GM03348 (cell line): ENCODE measurements at places on chromosomes 3 and 15.

DNA sequence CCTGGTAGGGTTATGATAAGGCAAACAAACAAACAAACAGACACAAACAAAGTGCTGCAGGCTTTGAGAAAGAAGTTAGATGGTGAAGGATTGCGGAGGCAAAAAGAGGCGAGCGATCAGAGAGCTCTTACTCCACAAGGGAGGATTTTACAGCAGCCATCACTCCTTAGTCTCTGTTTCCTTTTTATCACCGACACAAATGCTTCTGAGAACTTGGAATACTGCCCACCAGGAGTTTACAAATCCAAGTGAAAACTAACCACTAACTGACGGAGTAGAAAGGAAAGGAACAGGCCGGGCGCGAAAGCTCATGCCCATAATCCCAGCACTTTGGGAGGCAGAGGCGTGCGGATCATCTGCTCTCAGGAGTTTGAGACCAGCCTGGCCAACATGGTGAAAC lies 35.6 kb upstream of the GPR160 start:
- DNase-seq, result no peak

DNA sequence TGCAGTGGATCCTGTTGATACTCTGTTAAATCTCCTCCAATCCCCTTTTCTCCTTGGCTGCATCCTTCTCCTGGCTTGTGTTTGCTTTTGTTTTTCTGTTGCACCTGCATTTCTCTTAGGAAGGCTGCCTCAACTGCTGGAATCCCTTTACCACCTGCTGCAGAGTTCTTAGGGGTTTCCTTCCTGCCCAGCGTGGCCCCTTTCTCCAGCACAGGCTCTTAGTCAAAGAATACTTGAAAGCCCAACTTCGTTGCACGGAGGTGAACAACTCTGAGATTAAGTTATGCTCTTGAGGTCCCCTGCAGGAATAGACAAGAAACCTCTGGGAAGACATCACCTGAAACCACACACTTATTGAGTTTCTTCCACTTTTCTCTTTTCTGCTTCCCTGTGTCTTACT lies 121.6 kb upstream of the GRM7 start:
- no peak for DNase-seq

- peak; percentile 63 for DNase-seq
Measured at GRCh38 chr3:120615847-120616609, 19.9 kb downstream of the NDUFB4 start.

- no peak for DNase-seq
Measured at GRCh38 chr15:91067036-91067435, 33.0 kb upstream of the SV2B start.

DNA sequence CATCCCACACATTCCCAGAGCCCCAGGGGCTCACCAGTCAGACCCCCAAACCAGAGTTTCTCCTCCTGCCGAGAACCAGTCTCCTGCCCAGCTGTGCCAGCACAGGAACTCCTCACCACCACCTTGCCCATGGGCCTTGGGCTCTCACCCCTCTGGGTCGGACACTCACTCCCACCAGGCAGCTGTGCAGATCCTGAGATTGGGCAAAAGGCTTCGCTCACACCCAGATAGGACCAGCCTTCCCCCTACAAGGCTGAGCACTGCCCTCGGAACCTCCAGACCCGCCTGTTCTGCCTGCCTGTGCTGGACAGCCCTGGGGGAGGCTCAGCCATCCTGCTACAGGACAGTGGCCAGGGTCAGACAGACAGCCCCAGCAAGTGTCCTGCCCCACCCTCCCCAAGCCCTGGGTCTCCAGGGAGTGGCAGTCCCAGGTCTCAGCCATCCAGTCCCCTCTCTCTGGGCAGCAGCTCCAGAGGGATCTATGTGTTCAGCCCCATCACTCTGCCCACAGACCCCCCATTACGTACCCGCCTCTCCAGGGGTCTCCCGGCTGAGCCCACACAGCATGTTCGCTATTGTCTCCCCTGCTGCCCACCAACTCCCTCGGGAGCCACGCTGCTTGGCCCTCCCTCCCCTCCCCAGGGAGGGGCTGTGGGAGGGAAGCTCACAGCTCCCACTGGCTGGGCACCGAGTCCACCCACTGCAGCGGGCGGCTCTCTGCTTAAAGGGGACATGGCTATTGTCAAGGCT lies at the start of gene GRIP2:
Gene GRIP2 (minus strand): TSS at position 601 of the 750 bp plus-strand sequence. CDS start 34 bp downstream, at position 567.
- no peak for DNase-seq

DNA sequence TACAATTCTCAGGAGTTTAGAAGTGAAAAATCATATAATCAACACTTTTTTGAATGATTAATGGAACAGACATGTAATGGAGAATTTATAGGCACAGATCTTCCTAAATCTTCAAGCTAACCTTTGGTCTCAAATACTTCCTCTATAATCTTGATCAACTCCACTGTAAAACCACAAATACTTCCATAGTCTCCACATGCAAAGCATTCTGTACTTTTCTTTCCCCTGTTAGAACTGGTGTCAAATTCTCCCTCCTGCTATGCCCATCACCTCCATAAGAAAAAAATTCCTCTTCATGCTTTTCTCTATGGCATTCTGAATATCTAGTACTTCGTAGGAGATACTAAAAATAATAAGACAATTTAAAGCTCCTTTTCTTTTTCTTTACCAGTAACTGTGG lies 214.3 kb downstream of the ADAMTS9 start:
- no peak for DNase-seq

GRCh38 chr3:160796089-160796812 lies 40.2 kb downstream of the PPM1L start:
- no peak for DNase-seq

GRCh38 chr3:114933407-114933806 lies 213.7 kb downstream of the ZBTB20 start:
- DNase-seq, result no peak

DNA sequence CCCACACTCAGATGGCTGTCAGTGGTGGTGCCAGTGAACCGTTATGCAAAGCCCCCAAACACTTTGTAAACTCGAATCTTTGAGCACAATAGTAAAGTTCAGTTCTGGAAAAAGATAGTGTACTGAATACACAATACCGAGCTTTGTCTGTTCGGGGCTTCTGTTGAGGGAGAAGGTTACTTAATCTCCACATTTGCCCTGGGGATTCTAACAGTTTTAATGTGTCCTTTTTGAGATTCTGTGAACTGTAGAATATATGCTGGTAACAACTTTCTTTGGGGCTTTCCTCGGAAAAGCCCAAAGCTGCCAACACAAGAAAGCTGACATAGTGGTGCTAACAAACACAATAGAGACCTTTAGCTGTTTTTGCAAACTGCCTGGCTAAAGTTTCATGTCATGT lies 686.5 kb downstream of the ROBO1 start:
- DNase-seq, result no peak
